Stimulated activated CD8-positive, alpha-beta memory T cell treated with anti-CD3 and anti-CD28 coated beads, Interleukin-4, amount 100 ng/mL, for 1 hour (primary cell): ENCODE measurements at places on chromosomes 1 and 21.

DNA sequence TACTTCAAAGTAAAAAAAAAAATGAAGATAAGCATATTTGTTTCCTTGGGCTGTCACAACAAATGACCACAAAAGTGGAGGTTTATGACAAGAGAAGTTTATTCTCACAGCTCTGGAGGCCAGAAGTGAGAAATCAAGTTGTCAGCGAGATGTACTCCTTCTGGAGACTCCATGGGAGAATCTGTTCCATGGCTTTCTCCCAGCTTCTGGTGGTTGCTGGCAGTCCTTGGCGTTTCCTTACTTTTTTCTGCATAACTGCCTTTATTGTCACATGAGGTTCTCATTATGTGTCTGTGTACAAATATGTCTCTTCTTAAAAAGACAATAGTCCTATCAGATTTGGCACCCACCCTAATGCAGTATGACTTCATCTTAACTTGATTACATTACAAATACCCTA, 398.3 kb downstream of the KCNT2 start:
- no peak for DNase-seq

- no peak for DNase-seq
Observed at GRCh38 chr1:98739762-98740161, 78.2 kb downstream of the SNX7 start.

- no peak for DNase-seq
Observed at GRCh38 chr1:31665234-31665878, 20.7 kb upstream of the PEF1 start.

DNA sequence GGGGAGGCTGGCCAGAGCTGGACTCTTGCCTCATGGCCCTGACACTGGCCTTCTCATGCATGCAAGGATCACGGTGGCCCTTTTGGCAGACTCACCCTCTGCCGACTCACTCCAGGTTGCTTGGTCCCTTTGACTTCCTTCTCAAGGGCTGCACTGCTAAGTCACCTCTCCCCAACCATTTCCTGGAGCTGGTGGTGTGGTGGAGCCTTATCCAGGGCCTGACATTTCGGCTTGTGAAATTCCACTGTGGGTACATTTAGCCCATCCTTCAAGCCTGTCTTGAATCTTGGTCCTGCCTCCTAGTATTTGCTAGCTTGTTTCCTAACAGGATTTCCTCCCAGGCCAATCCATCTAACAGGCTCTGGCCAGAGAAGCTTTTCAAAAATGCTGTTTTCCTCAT, 52.6 kb upstream of the JUN start:
- no peak for DNase-seq

GRCh38 chr1:98294127-98294526, 367.4 kb upstream of the SNX7 start:
- no peak for DNase-seq

GRCh38 chr1:212247179-212247721, 38.0 kb upstream of the PPP2R5A start:
- no peak for DNase-seq

DNA sequence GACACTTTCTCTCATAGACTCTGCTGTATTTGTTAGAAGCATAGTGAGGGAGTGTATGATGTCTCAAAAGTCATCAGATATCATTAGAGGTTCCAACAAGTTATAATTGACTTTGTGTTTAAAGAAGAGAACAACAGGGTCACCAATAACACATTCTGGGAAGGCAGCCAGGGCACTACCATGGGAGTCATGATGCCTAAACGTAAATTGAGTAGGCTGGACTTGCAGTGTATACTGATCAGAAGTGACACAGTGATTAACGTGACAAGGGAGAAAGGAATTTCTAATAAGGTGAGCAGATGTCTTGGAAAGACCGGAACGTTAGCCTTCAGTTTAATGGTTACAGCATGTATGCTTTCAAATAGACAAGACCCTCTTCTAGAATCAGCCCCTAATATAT, 973.2 kb downstream of the NCAM2 start:
- no peak for DNase-seq

DNA sequence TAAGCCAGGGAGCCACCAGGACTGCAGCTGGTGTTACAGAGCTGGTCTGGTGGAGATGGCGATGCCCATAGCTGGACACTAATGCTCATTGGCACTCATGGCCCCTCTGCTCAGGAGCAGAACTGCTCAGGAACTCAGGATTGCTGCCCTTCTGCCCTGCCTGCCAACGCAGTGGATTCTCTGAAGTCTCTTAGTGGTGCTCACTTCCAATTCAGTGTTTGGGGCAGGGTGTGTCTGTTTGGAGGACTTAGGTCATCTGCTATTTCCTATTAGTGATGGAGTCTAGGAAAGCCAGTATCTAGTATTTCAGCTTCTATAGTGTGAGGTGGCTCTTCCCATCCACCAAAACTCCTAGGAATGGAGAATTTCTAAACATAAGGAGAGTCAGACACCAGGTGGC, 29.1 kb downstream of the S100A10 start:
- no peak for DNase-seq

- no peak for DNase-seq
Observed at GRCh38 chr1:52674497-52675384, 23.4 kb downstream of the COA7 start.

- DNase-seq, result no peak
Observed at GRCh38 chr1:222768592-222768991, 31.6 kb downstream of the FAM177B start.

- DNase-seq, result no peak
Observed at GRCh38 chr1:15994081-15994480, 10.0 kb upstream of the SRARP start.

GRCh38 chr1:208767816-208768215, 523.6 kb upstream of the PLXNA2 start:
- DNase-seq, result no peak

DNA sequence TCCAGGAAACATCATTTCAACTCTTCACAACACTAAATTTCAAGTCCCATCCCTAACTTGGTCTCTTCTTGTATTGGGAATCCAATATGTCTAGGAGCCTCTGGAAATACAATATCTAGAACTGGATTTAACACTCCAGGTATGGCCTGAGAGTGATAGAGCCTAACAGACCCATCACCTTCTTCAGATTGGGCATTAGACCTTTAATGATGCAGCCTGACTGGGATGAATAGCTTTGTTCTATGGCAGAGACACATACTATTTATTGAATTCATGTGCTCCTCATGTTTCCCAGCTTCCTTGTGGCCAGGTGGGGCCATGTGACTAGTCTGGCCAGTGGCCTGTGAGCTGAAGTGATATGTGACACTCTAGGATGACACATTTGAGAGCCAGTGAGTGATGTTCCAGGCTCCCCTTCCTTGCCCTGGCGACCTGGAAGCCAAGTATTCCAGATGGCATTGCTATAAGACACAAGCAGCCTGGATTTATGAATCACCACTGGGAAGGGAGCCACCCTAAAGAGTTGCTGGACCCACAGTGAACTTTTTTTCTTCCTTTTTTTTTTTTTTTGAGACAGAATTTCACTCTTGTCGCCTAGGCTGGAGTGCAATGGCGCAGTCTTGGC, 31.0 kb upstream of the POU3F1 start:
- no peak for DNase-seq

- no peak for DNase-seq
Observed at GRCh38 chr1:204872262-204872881, 1.7 kb downstream of the NFASC start.

DNA sequence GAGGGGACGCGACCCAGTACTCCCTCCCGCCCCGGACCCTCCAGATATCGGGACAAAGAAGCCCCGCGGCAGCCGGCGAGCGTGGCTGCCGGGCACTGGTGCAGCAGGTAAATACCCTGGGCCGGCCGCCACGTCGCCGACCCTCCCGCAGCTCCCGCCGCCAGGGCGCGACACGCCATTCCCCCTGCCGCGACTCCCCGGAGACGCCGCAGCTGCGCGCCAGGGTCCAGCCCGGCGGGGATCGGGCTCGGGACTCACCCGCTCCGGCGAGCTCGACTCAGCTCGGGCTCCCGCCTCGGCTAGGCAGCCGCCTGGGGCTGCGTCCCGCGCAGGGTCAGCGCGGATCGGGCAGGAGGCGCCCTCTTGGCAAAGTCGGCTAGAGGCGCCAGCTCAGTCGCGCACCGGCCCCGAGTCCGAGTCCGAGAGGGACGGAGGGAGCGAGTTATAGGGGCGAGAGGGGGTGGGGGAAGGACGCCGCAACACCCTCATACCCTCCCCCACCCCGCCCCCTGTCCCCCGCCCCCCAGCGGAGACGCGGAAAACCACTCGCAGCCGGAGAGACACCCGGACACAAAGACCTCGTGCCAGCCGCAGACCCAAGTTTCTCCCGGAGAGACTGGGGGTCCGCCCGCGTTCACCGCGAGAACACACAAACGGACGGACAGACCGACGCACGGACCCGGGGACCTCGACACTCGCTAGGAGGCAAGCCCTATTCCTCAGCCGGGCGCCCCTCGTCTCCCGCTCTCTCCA, 985 bp downstream of the SYT6 start:
- DNase-seq, result no peak

- DNase-seq, result no peak
Observed at GRCh38 chr1:85314726-85315125, 38.3 kb upstream of the BCL10 start.

DNA sequence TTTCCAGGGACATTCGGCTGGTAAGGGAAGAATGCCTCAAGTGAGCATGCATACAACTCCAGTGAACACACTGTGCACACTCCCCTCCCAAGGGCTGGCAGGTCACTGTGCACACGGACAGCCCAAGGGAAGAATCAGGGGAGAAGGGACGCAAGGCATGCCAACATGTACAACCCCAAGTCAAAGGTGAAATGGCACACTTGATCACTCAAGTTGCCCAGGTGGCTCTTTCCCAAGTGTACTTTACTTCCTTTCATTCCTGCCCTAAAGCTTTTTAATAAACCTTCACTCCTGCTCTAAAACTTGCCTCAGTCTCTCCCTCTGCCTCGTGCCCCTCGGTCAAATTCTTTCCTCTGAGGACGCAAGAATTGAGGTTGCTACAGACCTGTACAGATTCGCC, 13.5 kb upstream of the SLC1A7 start:
- no peak for DNase-seq
